ENCODE measurements at places on chromosomes 11 and 22.

- peak; percentile 83 for DNase-seq
Observed at GRCh38 chr22:31489632-31490495, at the start of gene EIF4ENIF1. Gene EIF4ENIF1, minus strand, starts transcription at chr22:31489842. Its CDS starts 1,124 bp downstream, at chr22:31488718.

- no peak for DNase-seq
Observed at GRCh38 chr11:106304274-106304673, 226.8 kb downstream of the AASDHPPT start.

DNA sequence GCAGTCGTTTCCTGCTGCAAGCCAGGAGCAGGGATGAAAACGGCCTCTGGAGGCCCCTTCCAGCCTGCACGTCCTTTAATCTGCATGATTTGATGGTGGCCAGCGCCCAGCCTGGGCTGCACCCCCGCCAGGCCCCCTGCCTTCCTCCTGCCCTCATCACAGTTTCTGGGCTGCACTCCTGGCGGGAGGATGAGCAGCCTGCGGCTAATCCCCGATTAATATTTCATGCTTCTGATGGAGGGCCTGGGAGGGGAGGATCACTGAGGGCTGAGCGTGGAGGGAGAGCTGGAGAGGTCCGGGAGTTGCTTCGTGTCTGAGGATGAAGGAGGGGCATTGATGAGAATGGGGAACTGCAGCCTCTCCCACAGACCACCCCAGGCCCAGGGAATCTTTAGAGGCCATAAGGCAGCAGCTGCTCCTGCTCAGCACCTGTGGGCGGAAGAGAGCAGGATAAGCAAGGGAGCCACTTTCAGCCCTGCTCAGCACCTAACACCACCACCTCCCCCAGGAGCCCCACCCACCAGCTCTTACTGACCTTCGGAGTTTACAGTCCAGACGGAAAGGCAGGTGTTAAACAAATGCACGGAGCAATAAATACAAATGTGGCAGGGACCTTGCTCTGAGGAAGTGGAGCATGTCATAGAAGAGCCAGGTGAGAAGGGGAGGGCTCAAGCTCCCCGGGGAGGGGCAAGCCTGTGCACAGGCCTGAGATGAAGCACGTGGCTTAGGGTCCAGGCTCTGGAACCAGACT is 135.0 kb upstream of the NECTIN1 start:
- DNase-seq = no peak

DNA sequence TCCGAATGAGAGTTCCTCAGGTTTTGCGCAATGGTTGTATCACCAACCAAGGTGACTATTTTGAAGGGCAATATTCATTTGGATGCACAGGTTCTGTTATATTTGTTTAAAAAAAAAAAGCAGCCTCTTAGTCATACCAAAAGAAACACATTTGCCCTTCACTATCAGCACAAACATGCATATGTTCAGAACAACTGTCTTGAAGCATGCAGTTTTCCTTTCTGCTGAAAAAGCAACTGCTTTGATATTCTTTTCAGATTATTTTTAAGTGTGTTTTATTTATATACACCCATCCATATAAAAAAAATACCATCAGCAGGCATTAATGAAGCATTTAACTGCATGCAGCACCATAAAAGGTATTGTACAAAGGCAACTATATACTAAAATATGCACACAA is 67.8 kb downstream of the RBFOX2 start:
- no peak for DNase-seq

- DNase-seq = no peak
Observed at GRCh38 chr11:11389238-11389637, 36.2 kb upstream of the CSNK2A3 start.

GRCh38 chr11:60989093-60989650 is 17.7 kb downstream of the CD6 start:
- no peak for DNase-seq

DNA sequence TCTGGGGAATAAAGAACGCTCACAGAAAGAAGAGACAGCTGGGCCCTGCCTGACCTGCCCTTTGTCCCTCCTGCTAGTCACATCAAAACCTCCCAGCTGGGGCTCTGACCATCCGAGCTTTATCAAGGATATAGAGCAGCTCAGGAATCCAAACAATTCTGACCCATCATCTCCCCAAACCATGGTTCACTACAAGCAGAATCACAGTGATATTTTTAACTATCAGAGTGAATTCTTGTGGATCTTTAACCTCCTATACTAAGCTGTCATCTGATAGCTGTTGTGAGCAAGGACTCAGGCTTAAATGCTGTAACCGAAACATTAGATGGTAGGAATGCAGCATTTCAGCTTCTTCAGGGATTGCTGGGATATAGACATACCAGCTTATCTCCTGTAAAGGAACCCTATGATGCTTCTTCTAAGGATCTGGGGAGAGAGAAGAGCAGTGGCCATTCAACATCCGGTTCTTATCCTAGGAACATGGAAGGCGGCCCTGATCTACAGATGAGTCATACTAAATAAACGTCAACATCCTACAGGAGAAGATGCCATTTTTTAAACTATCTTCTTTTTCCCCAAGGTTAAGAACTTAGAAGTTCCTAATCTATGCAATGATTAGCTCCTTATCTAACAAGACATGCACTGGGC is 84.7 kb upstream of the AKIP1 start:
- no peak for DNase-seq

- DNase-seq = no peak
Observed at GRCh38 chr11:118656563-118657165, 22.8 kb downstream of the TREH start.

- no peak for DNase-seq
Observed at GRCh38 chr22:35725521-35725920, 7.8 kb downstream of the APOL5 start.

GRCh38 chr22:49494555-49494954 is 333.1 kb downstream of the BRD1 start:
- no peak for DNase-seq

DNA sequence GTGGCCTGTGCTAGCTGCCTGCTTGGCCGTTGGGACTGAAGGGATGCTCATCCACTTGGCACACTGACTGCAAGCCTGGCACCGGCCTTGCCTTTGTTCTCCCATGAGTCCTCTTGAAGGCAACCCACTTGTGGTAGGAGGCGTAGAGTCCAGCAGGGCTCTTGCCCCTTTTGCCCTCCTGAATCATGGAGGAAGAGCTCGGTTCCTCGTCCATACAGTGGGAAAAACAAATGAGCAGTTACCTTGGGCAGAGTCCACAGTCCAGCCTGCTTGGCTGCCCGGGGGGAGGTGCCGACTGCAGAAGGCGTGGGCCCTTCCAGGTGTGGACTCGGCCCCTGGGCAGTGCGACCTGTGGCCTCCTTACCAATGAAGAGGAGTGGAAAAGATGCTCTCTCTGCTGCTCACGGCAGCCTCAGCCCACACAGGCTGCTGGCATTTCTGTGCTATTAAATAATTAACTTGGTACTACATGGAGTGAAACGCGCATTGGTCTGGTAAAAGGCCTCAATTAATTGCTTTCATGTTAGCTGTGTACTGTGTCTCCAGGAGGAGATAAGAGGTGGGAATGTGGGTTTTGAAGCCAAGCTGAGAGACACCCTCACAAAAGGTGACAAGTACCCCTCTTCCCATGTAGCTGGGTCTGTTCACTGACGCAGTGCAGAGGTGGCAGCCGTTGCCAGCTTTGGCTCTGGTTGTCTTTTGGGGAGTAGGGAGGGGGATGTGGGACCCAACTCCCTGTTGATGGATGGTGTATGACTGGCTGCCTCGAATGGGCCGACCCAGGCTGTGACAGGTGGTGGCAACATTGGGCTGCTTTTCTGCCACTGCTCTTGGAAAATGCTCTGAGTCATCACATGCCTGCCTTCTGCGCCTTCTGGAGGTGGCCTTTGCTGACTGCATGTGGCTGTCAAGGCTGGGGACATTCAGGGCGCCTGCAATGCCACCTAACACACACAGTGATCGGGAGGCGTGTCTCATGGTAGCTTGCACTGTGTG is 26.8 kb upstream of the B3GAT1 start:
- DNase-seq = no peak

DNA sequence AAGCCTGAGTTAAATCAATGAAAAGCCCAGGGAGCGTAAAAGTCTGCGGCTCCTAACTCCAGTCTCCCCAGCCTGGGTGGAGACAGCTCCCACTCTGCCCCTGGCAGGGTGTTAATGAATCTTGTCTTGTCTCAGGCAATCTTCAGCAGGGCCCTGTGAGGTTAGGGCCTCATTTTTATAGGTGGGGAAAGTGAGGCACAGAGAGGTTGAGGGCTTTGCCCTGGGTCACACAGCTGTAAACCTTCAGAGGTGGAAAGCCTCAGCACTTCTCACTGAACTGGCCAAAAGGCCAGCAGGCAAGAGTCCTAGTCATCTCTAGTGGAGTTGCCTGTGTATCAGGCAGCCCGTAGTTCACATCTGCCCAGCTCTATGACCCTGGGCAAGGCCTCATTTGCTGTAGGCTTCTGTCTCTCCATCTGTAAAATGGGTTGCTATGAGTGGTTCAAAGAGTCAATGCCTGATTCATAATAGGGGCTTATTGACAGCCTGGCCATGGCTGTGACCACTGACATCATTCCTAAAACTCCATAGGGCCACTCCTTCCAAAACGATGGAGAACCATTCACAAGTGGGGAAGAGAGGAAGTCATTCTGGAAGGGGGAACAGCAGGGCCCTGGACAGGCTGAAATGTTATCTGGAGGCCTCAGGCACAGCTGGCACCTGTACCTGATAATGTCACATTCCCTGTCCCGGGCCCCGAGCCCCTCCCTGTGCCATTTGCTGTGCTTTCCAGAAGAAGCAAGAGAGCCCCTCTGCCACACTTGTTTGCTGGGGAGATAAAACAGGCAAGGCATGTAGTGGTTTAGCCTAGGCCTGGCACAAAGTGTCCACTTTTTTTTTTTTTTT is 6.0 kb downstream of the CBX7 start:
- DNase-seq = no peak

GRCh38 chr22:28798810-28799605 is 1.4 kb downstream of the XBP1 start:
- DNase-seq = no peak

DNA sequence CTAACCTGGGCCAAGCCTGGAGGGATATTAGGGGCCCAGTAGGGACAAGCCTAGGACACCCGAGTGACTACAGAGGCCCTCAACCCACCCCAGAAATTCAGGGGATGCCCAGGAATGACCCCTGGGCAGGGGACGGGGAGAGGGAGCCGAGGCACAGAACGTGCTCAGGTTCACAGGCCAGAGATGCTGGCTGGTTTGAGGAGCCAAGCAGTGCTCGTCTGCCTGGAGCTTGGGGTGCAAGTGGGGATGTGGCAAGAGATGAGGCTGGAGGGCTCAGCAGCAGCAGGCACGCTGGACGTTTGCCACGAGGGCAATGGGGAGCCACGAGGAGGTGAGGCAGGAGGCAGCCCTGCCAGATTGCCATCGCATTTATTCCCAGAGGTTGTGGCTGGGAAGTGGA is 34.0 kb upstream of the EMID1 start:
- no peak for DNase-seq

Data from nucleus accumbens (tissue), 56 donors.